ENCODE measurements at places on chromosomes 5 and 9.

DNA sequence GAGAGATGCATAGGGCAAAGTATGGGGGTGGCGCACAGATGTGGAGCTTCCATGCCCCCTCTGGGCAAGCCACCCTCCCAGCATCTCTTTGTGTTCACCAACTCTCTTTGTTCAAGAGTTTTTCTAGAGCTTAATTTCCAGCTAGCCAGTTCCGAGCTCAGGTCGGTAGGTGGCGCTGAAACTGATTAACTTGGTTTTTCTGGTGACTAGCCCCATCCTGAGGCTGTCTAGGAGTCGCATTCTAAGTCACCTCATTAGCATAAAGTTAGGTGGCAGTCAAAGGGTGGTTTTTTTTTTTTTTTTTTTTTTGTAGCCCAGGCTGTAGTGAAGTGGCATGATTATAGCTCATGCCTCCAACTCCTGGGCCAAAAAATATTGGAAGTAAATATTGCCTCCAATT is 476.4 kb downstream of the KDM4C start:
- DNase-seq = peak; percentile 18

- DNase-seq = no peak
These were observed 71.2 kb upstream of the CNTLN start for GRCh38 chr9:17063535-17064135.

GRCh38 chr5:96714450-96714849 is 52.3 kb downstream of the CAST start:
- DNase-seq = no peak

DNA sequence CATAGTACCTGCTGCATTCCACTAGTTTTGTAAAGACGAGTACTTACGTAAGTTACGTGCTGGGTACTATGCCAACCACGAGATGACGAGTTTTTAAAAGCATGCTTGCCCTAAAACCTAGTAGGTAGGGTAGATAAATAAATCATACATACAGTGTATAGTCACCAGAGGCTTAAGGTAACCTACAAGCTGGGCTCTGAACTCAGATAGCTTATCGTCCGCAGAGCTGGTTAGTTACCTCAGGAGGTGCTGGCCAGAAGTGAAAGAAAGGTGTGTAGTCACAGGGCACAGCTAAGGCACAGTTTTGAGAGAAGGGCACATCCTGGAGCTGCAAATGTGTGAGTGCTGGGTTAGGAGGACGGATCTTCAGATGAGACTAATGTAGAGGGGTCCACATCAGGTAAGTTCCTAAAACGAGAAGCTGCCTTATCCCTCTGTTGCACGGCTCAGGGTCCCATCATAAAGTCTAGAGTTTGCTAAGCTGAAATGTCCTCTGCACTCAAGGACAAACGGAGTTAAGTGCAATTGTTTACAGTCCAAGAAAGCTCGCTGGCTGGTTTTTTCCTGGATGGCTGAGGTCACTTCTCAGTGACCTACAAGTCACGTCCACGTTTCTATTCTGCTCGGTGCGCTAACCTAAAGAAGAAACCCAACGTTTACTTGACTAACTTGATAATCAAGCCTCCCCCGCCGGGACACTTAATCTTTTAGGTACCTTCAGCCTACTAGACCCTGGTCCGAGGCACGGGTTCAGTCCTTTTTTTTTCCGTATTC is 1.1 kb upstream of the SNX24 start:
- no peak for DNase-seq

DNA sequence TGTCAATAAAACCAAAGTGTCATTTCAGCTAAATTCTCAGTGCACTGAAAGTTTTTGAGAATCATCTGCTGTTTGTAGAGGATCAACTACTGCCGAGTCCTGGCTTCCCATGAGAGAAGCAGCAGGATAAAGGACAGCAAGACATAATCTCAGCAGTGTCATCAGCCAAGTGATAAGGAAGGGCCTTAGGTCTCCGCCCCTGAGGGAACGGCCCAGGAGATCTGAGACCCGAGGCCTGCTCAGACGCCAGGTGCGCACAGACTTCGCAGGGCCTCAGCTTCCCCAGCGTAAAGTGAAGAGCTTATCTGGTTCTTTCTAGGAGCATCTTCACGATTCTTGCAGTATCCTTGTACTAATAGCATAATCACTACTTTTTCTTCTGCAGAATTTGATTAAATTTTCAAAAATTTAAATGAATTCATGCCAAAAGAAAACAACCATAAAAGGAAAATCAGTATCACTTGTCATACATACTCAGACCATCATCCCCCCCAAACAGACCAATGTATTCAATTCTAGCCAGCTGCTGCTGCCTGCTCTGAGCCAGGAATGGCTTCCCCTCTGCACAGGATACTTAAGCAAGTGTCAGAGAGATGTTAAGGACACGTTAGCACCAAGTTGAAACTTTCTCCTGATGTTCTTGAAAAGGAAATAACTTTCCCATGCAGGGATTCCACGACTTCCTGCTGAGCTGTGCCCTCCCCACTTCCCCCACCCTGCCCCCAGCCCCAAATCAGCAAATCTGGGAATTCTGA is 2.2 kb downstream of the GFPT2 start:
- no peak for DNase-seq

GRCh38 chr9:96217754-96218693 is 84.0 kb downstream of the HSD17B3 start:
- DNase-seq = peak; percentile 75

GRCh38 chr5:142225141-142225540 is 99.7 kb downstream of the SPRY4 start:
- no peak for DNase-seq

GRCh38 chr5:82163452-82164175 is 114.5 kb downstream of the RPS23 start:
- DNase-seq = no peak

DNA sequence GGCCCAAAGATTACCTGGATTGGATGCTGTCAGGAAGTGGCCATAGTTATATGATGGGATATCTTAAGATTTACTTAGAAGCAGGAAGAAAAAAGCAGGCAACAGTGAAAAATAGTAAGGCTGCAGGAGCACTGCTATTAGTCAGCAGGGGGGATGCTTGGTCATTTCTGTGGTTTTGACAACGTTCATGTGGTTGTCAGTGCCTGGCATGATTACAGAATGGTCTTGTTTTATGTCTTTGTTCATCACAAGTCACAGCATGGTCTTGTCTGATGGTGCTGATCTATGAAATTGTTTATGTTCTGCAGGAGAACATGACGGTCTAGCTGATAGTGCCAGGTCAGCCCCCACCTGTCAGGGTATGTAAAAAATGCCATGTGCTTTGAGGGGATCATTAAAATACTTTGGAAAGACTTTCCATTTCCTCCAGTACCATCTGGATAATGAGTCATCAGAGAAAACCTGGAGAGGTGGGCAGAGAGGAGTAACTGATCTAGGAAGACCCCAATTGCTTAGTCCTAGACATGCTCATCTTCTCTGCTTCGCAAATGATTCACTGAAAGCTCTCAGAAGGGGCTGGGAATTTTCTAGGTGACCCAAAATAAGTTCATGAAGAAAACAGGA is 48.5 kb downstream of the PLGRKT start:
- no peak for DNase-seq

DNA sequence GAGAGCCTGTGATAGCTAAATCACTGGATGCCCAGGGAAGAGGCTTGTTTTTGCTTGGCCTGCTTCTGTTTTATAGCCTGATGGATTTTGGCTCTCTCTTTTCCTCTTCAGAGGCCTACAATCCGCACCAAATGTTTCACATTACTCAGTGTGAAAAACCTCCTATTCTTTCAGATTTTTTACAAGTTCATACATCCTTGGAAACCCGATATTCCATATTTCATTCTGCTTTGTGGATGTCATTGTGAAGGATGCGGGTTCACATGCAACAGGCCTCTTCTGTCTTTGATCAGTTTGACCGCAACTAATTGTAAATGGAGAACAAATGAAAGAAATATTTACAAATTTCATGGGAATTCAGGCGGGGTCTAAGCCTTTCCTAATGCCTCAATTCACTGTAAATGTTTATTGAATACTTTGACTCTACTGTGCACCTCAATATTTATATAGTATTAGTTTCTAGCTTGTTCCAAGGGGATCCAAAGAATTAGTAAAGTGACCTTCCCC is 269.9 kb downstream of the DMRT2 start:
- DNase-seq = no peak

GRCh38 chr5:68932830-68933434 is 160.9 kb upstream of the SLC30A5 start:
- DNase-seq = no peak

DNA sequence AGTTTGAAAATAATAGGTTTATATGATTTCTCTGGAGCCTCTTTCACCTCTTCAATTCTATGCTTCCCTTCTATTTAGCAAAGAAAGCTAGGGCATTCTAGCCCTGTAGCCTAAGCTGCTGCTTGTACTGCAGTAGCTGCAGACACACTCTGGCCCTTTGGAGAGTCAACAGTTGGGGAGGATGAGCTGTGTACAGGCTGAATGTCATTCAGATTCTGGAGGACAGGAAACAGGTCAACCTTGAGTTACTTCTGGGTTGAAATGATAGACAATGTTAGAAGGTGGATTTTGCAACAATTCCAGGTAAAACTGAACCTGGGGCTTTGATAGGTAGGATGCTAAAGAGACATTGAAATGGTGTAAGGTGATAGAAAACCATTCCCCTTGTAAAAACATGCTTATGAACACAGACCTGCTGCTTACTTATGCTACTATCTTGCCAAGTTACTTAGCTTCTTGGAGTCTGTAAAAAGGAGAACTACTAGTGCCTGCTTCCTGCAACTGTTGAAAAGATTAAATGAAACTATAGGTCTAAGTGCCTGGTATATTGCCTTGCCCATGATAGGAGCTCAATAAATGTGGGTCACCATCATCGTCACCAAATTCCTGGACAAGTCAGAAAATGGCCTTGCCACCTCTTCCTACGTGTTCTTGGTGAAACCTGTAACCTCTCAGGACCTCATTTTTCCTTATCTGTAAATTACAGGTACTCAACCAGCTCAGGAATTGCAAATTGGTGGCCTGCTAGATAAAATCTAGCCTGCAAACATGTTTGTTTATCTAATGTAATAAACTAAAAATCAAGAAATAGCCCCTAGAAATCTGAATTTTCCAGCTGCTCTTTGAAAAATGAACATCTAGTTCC is 83.7 kb downstream of the GALNT10 start:
- DNase-seq = no peak

DNA sequence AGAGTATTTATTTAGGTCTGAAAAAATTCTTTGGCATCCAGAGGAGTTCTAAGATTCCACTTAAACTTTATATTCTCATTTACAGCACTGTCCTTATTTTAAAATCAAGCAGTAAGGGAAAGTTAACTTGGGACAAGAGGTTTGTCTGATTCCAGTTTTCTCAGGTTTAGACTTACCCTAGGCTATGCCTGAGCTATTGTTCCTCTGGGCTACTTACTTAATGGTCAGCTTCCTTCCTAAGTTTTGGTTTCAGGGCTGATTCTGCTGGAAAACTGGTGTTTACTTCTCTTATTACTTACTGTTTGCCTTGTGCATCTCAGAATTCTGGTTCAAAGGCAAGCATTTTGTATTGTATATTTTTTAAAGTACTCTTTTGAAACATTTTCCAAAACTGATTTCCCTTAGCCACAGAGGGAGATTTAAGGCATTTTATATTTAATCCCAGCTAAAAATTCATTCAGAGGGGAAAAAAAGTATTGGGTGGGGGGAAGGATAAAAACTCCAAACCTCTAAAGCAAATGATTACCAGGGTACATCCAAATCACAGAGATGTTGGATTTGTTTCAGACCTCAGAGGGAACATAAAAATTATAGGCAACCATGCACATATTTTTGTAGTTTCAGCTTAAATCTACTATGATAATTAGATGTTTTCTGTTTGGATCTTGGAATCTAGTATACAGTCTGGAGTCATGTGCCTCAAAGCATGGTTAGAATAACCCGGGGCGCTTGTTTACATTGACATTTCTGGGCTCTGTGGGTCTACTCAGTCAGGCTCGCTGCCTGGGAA is 290.0 kb downstream of the ARHGAP26 start:
- DNase-seq = no peak

All from stimulated activated CD4-positive, alpha-beta T cell treated with anti-CD3 and anti-CD28 coated beads, Interleukin-4, amount 100 ng/mL, for 24 hours (primary cell).